ENCODE measurements at places on chromosomes 12 and 14.
A peak's percentile ranks its signal among the peaks of the same experiment; 100 is the strongest.

- DNase-seq: no peak
Observed at GRCh38 chr14:95635051-95635450, 51.2 kb upstream of the TCL1B start.

DNA sequence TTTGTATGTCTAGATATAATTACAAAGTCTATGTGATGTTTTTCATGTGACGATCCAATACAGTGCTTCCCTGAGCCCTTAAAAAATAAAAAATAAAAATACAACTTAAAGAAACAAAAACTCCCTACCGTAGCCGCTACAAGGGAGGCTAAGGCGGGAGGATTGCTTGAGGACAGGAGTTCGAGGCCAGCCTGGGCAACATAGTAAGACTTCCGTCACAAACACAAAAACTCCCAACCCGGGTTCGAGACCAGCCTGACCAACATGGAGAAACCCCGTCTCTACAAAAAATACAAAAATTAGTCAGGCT lies 669 bp upstream of the CDKN3 start:
- no peak for DNase-seq

DNA sequence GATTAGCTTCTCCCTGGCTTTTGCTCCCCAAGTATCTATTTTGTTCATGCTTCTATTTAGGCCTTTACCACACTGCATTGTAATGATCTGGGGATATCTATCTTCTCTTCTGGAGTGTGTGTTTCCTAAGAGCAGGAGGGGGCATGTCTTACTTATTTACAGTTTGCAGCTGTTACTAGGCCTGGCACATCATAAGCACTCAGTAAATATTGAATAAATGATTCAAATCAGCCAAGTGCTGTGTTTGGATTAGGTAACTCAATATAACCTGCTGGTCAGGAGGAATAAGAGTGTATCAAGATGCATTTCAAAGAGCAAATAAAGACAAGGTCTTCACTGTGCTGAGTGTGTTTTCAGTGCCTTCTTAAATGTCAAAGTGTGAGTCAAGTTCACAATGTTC lies 186.1 kb downstream of the FOXG1 start:
- DNase-seq: no peak

- no peak for DNase-seq
Observed at GRCh38 chr14:89540830-89541470, 123.9 kb upstream of the FOXN3 start.

GRCh38 chr12:131988054-131988796 lies 38.5 kb downstream of the EP400 start:
- DNase-seq: no peak

GRCh38 chr14:22481546-22481945 lies 107.5 kb downstream of the DAD1 start:
- no peak for DNase-seq

DNA sequence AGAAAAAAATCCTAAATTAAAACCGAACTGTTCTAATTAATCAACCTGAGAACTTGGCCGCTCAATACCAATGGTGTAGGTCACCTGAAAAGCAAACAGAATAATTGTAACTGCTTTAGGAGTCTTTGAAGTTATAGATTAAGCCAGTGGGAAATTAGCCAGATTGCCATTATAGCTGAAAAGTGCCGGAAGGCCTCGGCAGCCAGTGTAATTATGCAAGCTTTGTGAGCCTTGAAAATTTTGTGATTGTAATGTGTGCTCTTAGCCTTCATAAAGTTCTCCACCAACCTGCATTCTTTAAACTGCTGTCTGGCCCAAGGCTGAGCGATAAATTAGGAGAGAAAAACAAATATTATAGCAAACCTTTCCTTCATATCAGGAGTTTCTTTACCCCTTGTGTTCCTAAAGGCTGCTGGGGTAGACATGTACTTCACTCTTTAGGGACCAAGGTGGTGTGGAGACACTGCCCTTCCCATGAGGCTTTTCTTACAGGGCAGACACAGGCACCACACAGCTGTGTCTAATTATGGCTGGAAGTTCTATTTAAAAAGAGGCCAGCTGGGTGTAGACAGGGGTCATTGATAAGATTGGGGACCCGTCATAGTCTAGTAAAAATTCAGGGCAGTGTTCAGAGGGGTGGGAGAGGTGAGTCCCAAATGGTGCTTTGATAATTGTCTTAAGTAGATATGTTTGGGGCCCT lies 991.2 kb downstream of the FLRT2 start:
- no peak for DNase-seq

GRCh38 chr14:35695072-35695471 lies 114.0 kb downstream of the RALGAPA1 start:
- DNase-seq: no peak

DNA sequence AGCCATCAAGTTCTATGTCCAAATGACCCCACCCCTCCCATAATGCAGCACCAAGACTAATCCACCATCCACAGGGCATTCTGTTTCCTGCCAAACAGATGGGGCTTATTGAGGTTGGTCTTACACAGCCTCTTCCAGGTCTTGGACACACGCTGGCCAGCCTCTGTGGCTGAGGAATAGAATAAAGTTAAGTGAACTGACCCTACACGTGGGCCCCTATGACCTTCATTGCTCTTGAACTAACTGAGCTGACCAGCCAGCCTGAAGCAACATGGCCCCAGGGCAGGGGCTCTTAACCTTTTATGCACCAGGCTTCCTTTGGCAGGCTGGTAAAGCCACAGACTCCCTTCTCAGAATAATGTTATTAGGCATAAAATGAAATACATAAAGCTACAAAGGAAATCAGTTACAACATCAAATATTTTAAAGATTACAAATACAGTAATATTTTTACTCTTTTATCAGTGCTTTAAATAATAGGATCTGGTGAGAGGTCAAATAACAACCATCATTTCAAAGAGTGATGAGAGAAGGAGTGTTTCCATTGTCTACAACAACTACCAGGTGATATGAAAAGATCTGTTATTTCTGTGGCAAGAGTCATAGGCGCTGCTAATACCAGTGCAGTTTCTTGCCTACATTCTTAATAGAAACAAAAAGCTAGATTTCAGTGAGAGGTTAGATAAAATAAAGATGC lies 192.9 kb upstream of the NUDT4 start:
- DNase-seq: no peak

DNA sequence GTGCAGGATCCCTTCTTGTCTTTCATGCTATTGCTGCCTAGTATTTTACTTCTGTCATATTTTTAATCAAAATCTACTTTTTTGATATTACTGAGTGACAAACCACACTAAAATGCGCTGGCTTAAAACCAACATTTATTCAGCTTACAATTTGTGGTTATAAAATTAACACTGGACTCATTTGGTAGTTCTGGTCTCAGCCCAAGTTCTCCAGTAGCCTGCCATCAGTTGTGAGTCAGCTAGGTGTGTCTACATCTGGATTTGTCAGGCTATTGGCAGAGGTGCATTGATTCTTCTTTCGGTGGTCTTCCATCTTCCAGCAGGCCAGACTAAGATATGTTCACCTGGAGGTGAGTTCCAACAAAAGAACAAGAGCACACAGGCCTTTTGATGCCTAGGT lies 765.1 kb upstream of the FBXO33 start:
- DNase-seq: no peak

DNA sequence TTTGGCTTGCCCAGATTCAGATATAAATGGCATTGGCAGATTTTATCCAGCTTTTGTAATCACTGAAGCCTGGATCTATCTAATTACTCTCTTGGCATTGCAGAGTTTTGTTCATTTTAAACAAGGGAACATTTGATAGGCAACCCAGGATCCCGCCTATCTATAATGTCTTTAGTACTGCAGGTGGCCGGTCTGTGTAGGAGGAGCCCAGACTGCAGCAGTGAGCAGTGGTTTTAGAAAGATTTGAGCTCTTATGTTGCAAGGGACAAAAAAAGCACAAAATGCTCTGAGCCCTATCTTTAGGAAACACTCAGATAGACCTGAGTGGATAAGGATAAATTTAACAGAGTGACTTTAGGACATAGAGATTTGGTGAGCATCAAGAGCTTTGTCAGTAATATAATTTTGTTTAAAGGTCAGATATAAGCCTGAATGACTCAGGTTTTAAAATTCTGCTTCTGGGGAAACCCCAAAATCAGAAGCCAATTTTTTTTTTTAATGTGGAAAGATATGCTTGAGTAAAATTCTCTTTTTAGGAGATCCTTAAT lies 165.5 kb downstream of the SLC5A8 start:
- DNase-seq: no peak

- DNase-seq: peak; percentile 37
Observed at GRCh38 chr14:20657216-20658211, 16.0 kb upstream of the OR6S1 start.

GRCh38 chr14:51639668-51640316 lies 11.9 kb upstream of the FRMD6 start:
- DNase-seq: no peak

All from activated naive CD8-positive, alpha-beta T cell treated with anti-CD3 and anti-CD28 coated beads for 36 hours (primary cell).